OCI-LY7 (cell line): ENCODE measurements at places on chromosomes 2 and 18.
A peak's percentile ranks its signal among the peaks of the same experiment; 100 is the strongest.

DNA sequence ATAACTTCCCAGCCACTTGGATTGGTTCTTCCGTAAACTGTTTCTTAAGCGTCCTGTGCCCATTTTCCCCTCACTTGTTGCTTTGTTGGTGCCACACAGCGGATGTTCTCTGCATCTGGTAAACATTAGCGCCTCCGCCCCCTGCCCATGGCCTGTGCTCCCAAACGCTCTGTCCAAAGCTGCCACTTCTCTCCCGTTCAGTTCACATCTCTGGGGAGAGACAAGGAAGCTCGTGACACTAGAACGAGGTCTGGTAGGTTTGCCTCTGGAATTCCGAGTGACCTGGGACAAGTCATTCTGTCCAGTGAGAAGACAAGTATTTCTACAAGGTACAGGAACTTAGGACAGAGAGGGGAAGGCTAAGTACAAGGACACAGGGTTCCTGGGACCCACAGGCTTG, 9.4 kb downstream of the COPS9 start:
- DNase-seq, result no peak

DNA sequence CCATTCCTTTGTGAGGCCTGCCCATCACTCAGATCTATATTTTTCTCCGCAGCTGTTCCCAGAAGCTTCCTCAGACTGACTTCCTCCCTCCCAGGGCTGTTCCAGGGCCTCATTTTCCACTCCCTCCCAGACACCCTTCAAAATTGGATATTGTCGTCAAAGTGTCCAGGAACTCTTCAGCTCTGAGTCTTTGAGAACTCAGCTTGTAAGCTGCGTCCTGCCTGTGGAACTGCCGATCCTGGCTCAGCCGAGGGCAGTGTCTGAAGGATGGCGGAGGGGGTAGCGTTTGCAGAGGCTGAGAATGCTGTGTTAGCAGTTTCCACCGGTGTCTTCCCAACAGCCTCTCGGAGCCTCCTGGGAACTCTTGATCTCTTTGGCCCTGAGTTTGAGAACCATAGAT, 27.1 kb downstream of the NCK2 start:
- no peak for DNase-seq

GRCh38 chr2:46984040-46984439, 68.4 kb upstream of the MCFD2 start:
- DNase-seq, result peak; percentile 96

GRCh38 chr2:214651451-214651850, 158.0 kb downstream of the BARD1 start:
- no peak for DNase-seq

GRCh38 chr2:65799141-65799854, 366.9 kb upstream of the SPRED2 start:
- no peak for DNase-seq

DNA sequence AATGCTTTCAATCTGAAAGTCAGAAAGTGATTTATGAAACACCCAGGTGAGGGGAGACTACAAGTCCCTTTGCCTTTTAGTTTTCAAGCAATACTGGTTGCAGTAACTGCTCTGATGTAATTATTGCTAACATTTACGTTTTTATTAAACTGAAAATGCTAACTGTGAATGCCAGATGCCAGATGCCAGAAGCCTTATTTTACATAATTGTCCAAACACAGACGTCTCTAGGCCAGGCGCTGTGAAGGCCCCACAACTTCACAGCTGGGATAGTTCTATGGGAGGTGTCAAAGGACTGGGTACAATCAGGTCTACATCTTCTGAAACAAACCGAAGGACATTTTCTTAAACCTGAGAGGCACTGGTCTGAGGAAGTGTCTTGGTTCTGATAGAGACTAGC, 27.5 kb upstream of the MSGN1 start:
- no peak for DNase-seq

GRCh38 chr2:202429164-202429980, 53.2 kb downstream of the BMPR2 start:
- no peak for DNase-seq

- DNase-seq, result no peak
Measured at GRCh38 chr18:5414546-5414945, 119.0 kb upstream of the ZBTB14 start.

- DNase-seq, result no peak
Measured at GRCh38 chr2:225334514-225334913, 65.0 kb upstream of the NYAP2 start.

- DNase-seq, result no peak
Measured at GRCh38 chr2:113981404-113982134, 91.7 kb downstream of the ACTR3 start.

GRCh38 chr2:183575481-183575880, 451.2 kb downstream of the NUP35 start:
- DNase-seq, result no peak

DNA sequence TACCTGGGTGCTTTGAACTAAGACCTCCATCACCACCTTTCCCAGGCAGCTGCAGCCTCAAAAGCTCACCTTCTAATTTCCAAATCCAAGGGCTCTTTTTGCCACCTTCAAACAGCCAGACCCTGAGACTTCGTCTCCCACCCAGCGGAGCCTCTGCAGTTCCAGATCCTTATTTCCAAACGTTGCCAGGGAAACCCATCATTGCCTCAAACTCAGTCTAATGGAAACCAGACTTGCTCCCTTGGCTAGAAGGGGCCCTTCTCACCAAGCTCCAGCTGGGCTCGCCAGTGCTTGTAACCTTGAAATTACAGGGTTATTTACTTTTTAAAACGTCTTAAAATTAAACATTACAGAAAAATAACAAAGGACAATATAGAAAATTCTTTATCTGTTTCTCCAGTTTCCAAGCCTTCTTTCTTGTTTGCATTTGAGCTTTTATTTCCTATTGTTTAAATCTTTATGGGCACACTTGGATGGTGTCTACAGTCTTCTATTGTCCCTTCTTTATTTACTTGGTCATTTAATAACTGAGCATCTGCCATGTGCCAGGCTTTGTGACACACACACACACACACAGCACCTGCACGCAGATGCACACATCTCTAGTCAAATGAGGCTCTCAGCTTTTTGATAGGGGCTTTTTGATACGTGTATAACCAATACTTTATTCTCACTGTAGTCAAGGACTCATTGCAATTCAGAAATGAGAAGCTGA, 36.1 kb downstream of the TRPM8 start:
- no peak for DNase-seq

- DNase-seq, result no peak
Measured at GRCh38 chr2:27147935-27148334, 869 bp upstream of the TCF23 start.

DNA sequence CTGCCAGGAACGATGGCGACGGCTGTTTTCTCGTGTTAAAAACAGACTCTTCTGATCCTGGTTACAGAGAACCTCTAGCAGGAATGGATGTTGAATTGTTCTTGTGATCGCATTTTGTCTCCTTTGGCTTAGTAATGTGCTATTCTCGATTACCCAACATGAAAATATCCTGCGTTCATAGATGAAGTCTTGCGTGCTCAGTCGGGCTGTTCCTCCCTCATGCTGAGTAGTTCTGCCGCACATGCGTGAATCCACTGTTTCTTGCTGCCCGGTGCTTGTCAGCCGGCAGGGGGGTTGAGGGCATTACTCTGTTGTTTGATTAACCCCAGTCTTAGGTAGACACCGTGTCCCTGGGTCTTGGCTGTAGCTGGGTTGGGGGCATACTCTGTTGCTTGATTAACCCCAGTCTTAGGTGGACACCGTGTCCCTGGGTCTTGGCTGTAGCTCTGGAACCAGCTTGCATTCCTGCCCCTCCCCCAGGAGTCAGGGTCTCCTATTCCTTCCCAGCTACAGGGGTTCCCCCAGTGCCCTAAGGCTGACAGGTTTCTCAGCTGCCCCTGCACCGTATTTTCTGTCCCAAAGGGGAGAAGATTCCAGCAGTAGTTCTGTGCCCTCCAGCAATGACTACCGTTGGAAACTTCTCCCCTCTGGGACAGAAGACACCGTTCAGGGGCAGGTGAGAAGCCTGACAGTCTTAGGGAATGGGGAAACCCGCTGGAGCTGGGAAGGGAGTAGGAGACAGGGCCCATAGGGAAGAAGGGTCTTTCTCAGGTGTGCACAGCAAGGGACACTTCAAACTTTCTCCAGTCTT, 22.1 kb upstream of the ASB1 start:
- no peak for DNase-seq

DNA sequence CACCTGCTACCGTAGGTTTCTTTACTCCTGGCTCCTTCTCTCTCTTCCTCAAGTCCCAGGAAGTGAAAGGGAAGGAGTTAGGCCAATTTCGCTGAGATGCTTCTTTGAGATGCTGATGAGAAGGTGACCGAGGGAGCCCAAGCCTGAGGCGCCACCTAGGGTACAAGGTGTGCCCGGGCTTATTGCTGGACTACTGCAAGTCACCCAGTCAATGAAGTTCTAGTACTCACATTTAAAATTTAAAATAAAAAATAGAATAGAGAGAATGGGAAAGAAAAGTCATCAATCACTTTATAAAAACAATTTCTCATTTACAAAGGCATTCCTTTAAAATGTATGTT, 45.3 kb downstream of the ACAA2 start:
- no peak for DNase-seq

DNA sequence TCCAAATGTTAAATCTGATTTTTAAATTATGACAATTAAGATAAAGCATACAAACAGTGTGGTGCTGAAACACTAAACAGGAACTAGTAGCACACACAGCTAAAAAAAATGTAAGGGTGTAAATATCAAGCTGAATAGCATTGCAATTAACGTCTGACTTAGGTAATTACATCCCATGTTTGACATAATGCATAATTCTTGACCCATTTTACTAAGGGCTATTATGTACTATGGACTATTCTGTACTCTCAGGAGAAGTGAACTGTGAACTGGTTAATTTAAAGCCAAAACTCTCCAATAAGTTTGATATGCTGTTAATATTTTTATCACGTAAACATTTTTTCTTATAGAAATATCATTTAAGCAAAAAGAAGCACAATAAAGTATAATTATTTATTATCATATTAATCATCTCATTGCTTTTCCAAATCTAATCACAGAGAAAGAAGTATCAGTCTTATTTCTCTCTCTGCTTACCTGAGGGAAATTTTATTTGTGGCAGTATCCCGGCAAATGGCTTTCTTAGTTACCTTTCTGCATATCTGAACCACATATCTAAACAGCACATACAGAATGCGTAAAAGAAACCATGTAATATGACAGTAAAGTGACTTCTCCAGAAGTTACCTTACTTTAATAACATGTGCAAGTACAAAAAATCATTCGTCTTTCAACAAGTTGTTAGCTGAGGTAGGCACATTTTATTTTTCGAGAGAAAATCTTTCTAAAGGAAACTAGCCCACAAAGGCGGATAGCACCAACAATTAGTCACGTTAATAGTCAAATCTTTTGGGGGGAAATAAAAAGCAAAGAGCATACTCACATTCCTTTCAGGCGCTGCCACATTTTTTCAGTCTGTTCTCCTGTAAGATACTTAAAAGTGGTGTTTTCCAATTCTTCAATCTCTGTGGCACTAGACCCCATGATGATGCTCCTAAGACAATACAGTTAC, 94.9 kb upstream of the PDE1A start:
- DNase-seq, result no peak

- DNase-seq, result no peak
Measured at GRCh38 chr2:807300-807699, 130.1 kb upstream of the TMEM18 start.

DNA sequence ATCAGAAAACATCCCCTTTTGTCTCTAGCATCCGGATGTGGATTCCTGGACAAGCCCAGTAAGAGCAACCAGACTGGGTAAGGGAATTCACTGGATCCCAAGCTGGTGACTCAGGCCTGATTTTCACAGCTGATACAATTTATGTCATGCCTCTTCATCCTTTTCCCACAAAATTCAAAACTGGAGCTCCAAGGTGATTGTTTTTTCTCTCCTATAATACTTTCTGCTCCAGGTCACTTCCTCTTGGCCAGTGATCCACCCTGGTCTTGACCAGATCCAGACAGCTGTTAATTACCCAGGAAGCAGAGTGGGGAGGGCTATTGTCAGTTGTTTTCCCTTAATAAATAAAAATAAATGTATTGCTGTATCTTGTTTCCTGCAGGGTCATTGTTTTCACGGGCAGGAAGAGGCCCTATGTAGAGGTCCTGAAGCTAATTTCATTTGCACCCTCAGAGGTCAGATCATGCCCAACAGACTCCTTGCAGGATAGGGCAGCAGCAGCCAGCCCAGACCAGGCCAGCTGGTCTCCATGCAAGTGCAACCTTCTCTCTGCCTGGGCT, 57.6 kb downstream of the EVA1A start:
- no peak for DNase-seq

DNA sequence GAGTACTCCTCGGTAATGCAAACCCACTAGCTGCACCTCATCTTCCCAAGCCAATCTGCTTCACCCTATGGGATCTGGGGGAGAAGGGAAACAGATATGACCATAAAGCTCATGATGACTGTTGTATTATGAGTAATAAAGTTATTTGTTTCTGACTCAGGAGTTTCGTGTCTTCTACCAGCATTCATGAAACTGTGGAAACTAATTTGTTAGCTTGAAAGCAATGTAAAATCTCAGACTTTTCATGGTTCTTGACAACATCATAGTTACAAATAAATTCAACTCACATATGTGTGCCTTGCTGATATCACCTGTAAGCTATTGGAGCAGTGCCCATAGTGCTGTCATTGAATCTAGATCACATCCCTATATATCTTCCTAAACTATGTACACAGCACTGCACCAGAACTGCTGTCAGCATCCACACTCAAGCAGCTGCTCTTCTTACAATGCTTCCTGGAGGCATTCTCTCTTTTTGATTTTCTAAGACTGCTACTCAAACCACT, 135.6 kb upstream of the KYNU start:
- no peak for DNase-seq

DNA sequence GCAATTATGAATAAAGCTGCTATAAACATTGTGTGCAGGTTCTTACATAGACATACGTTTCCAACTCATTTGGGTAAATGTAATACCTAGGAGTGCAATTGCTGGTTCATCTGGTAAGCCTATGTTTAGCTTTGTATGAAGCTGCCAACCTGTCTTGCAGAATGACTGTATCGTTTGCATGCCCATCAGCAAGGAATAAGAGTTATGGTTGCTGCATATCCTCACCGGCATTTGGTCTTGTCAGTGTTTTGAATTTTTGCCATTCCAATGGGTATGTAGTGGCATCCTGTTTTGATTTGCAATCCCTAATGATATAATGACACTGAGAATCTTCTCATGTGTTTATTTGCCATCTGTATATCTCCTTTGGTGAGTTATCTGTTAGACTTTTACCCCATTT, 20.7 kb downstream of the CCDC150 start:
- no peak for DNase-seq
